ENCODE measurements at places on chromosomes 4 and X.
A peak's percentile ranks its signal among the peaks of the same experiment; 100 is the strongest.

DNA sequence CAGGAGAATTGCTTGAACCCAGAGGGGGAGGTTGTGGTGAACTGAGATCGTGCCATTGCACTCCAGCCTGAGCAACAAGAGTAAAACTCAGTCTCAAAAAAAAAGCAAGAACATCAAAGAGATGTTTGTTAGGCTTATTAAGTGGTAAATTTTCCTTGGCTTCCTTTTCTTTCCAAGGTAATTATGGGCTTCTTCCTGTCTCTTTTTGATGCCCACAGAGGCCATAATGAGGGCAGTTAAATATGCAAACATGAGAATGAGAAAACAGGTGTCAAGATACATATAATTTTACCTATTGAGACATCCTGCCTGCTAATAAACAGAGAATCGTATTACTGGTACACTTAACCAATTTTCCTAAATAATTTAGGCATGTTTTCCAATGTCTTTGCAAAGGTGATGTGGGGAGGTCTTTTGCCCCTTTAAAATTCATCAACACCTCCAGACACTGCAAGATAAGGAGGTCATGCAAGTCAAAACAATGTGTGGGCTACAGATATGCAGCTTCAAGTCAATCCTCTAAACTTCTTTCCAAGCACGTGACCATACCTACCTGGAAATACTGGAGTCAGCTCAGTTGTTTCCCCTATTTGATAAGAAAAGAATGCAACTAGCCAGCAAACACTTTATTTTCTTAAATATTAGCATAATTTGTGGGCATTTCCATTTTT is 2.7 kb downstream of the SLC39A8 start:
- DNase-seq, result no peak

GRCh38 chr4:164396439-164396838 is 357.5 kb upstream of the SMIM31 start:
- no peak for DNase-seq

GRCh38 chrX:65609237-65609636 is 58.2 kb upstream of the MSN start:
- DNase-seq, result no peak

- no peak for DNase-seq
These were observed 15.0 kb upstream of the MANBA start for GRCh38 chr4:102775805-102776204.

GRCh38 chr4:4962928-4963327 is 56.3 kb downstream of the CYTL1 start:
- no peak for DNase-seq

DNA sequence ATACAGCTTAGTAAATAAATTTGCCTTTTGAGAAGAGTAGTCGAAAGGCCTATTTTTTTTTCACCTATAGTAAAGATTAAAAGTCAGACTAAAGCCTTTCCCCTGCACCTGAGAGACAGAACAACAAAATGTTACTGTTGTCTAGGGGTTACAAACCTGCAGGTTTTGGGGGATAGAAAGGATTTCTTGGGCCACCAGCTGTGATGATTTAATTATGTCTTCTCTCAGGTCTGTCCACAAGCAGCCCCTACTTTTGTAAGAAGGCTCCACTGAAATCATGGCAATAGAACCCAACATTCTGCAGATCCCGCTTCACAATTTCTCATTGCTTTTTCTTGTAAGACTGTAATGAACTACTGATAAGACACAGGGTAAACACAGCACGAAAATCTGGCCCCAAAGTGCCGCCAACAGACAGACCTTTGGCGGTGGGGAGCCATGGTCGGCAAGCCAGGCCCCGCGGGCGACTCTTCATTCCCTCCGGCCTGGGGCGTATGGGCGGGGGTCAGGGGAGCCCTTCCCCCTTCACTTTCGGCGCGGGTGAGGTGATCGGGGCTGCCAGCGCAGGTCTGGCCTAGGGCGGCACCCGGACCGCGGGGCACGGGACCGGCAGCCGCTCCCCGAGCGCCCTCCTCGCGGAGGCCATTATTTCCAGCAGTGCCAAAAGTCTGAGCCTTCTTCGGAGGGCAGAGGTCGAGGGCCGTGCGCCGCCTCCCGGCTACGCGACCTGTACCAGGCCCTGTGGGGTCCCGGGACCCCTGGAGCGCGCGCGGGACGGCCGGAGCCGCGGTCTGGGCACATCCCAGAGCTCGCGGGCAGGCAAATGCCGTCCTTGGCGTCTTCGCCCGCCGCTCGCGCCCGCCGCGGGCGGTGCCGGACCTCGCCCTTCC is 812 bp upstream of the KDM6A start:
- peak; percentile 9 for DNase-seq

GRCh38 chr4:178602833-178603232 is 1160.6 kb upstream of the AGA start:
- DNase-seq, result no peak

DNA sequence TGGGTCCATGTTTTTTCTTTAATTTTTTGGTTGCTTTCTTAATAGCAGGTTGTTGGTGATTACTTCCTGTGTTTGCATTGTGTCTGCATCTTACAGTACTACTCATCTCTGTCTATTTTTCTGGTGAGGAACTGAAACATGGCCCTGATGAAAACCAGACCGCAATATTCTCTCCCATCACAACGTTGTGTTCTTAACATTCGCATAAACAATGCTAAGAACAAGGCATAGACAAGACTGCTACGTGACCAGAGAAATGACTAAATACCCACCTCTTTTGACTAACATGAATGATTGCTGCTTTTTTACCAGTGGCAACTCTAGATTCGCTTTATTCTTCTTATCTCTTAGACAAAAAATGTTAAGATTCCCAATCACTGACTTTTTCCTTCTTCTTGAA is 179.1 kb downstream of the GC start:
- no peak for DNase-seq

- no peak for DNase-seq
These were observed 3.0 kb downstream of the GRIPAP1 start for GRCh38 chrX:48999030-48999429.

- DNase-seq, result no peak
These were observed 25.6 kb downstream of the SPACA5B start for GRCh38 chrX:48156014-48156413.

- no peak for DNase-seq
These were observed 98.6 kb upstream of the PLS3 start for GRCh38 chrX:115462406-115462805.

DNA sequence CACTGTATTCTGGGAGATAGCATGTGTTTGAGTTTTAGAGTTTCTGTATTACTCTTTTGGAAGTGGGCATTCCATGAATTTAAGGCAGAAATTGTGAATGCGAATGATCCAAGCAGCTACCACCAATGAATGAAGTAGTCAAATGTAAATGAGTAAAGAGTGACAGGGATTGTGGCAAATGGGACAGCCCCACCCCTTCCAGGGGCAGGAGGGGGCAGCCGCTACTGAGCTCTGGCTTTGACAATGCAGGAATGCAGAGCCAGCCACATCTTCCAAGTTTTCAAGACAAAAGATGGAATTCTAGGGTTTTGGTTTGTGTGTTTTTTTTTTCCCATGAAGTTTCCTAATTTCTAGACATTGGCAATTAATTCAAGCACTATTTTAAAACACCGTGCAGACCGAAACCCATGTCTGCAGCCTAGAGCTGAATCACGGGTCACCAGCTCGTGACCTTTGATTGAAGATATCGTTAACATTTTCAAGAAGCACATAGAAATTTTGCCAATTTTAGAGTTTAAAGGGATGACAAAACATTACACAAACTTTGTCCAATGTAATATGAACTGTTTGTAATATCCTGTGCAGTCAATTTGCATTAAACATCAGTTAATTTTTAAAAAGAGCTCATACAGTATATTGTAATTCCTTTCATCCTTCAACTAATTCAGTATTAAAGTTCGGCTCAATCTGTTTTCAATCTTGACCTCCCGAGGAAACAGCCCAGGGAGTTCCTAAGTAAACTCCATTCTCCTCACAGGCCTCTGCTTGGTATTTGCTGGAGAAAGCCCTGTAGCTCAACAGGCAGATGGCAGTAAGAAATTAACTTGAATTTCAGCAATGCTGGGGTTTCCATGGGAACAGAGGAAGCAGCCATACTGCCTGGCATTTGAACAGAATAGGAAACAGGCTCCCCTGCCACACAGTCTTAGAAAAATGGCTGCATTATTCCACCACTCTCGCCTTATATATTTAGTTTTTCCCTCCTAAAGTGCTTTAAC is 83.4 kb downstream of the UCHL1 start:
- DNase-seq, result no peak

DNA sequence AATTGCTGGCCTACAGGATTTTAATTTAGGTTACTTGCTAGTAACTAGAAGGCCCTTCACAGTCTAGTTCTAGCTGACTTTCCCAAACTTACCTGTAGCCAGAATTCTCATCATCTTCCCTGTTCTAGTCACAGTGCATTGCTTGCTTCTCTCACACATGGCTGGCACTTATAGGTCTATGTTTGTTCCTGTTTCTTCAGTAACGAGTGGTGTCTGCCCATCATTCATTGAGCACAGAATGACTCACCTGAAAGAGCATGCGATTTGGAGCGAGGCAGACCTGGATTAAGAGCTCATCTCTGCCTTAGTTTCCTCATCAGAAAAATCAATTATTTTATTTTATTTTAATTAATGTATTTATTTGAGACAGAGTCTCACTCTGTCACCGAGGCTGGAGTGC is 201.7 kb upstream of the ANK2 start:
- no peak for DNase-seq

DNA sequence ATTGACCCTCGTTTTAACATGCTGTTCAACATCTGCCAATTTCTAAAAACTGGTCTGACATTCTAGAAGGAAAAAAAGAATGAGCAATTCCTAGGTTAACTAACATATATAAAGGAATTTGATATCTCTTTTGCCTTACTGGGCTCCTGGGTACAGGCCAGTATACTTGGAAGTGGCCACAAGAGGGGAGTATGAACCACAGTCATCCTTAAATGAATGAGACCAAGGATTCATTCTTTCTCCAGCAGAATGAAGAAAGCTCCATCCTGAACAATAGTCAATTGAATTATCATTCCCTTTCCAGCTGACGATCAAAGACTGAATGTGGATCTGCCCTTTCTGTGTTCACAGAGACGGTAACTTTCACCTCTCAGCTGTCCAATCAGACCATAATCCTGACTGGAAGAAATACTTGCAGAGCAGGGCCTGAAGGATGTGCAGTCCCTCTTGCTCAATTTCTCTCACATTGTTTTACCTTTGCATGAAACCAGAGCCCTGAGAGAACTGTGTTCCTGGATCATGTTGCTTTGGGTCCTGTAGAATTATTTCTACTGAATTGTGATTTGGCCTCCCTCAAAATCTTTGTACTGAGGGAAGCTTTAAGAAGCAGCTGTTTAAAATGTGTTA is 14.8 kb upstream of the SPARCL1 start:
- no peak for DNase-seq

- no peak for DNase-seq
These were observed 539 bp upstream of the CHIC1 start for GRCh38 chrX:73562458-73562857.

DNA sequence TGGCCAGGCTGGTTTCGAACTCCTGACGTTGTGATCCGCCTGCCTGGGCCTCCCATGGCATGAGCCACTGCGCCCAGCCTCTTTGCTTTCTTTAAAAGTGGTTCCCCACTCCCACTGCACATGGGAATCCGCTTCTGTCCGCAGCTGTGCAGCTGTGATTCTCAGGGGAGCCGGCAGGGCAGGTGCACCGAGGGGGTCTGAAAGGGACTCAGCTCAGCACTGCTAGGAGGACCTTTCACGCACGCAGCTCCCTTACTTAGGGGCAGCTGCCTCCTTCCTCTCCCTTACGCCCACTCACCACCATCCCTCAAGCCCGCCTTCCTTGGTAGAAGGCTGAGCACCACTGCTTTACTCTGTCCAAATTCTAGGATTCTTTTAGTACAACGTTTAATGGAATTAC is 40.4 kb upstream of the CYP4V2 start:
- no peak for DNase-seq

DNA sequence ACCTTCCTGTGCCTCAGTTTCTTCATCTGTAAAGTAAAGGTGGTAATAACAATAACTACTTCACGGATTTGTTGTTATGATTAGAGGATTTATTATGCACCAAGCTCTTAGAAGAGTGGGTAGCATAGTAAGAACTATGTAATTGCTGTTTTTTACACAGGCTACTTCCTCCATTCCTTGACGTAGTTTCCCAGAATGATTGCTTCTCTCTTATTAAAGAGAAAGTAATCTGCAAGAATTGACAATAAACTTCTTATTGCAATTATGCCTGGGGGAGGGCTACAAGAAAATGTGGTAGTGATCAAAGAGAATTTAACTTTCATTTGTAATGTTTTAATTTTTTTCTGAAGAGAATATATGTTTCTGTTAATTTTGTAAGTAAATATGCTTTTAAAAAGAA is 238.7 kb downstream of the GASK1B start:
- DNase-seq, result no peak

DNA sequence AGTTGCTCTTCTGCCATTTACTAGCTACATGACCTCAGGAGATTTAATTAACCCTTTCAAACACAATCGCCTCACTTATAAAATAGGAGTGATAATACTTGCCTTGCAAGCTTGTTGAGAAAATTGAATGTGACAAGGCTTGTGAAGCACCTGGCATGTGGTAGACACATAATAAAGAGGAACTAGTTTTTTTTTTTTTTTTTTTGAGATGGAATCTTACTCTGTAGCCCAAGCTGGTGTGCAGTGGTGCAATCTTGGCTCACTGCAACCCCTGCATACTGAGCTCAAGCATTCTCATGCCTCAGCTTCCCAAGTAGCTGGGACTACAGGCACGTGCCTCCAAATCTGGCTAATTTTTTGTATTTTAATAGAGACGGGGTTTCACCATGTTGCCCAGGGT is 73.7 kb upstream of the STIM2 start:
- no peak for DNase-seq

GRCh38 chrX:1150569-1151347 is 61.7 kb downstream of the CRLF2 start:
- DNase-seq, result no peak

GRCh38 chr4:61431131-61431530 is 231.0 kb downstream of the ADGRL3 start:
- DNase-seq, result no peak

GRCh38 chr4:157185363-157185762 is 35.2 kb upstream of the GRIA2 start:
- DNase-seq, result no peak

GRCh38 chr4:113869743-113870375 is 108.3 kb upstream of the CAMK2D start:
- peak; percentile 4 for DNase-seq

GRCh38 chr4:54543088-54543795 is 114.5 kb upstream of the KIT start:
- no peak for DNase-seq

DNA sequence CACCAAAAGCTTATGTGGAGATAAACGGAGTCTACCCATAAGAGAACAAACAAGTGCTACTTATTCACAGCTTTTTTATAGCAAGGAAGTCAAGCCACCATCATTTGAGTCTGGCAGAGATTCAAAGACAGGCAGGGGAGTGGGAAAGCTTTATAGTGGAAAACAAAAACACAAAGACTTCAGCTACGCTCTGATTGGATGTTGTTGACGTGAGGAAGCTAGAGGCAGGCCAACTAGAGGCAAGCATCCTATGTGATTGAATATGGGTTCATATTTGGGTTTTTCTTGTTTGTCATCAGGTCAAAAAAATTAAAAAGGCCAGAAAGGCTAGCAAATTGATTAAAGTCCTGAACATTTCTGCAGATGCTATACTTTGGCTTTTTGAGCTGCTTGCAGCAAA is 719 bp upstream of the TCEAL4 start:
- no peak for DNase-seq

- DNase-seq, result no peak
These were observed 496.9 kb upstream of the DIPK2B start for GRCh38 chrX:45697591-45697990.
